ENCODE measurements at places on chromosomes 3 and 15.
A peak's percentile ranks its signal among the peaks of the same experiment; 100 is the strongest.

GRCh38 chr15:100050877-100051786, 290.6 kb downstream of the ADAMTS17 start:
- DNase-seq, result no peak

DNA sequence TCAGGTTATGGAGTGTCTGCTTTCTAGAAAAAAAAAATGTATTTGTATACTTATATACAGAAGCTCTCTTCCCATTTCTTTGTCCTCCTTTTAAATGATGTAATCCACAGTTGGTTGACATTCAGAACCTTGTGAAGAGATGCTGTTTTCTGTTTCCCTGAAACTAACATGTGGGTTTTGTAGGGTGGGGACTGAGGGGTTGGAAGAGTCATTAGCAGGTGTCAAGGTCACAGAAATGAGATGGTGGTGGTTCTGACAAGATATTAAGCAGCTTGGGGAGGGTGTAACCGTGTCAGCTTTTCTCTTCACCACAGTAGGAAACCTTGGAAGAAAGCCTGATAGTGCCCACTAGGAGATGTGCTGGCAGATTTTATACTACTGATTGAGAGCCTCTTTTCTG, 2.4 kb downstream of the RASA2 start:
- no peak for DNase-seq

DNA sequence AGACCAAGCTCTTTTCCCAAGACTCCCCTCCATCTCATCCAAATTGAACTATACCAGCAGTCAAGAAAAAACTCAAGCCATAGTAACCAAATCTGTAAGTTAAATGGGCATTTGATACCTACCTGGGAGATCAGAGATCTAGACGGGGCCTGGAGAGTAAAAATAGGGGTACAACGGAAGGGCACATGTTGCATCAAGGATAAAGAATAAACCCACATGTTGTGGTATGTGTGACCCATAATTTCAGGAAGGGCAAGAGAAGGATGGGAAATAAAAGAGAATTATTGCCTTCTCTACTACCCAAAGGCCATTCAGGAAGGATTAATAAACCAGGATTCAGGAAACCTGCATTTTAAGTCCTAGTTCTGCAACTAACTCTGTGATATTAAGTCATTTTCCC, 1.5 kb downstream of the TEX55 start:
- DNase-seq, result no peak

DNA sequence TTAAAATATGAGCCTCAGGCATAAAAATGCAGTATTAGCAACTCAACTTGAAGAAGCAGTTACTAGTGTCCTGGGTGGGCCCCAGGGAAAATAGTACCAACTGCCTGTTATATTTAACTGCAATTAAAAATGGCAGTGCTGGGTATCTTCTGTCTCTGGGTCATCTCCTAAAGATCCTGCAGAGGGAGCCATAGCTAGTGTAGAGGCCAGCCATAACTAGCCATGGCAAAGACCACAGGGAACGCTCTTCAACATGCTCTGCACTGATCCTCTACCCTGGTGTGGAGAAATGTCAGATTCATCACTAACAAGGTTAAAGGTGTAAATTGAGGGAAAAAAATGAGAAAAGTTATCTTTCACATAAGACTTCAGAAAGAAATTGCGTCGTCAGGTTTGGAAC, 181.3 kb downstream of the SNRPN start:
- DNase-seq, result no peak

GRCh38 chr15:99447497-99448371, 118.0 kb upstream of the MEF2A start:
- DNase-seq, result peak; percentile 39

DNA sequence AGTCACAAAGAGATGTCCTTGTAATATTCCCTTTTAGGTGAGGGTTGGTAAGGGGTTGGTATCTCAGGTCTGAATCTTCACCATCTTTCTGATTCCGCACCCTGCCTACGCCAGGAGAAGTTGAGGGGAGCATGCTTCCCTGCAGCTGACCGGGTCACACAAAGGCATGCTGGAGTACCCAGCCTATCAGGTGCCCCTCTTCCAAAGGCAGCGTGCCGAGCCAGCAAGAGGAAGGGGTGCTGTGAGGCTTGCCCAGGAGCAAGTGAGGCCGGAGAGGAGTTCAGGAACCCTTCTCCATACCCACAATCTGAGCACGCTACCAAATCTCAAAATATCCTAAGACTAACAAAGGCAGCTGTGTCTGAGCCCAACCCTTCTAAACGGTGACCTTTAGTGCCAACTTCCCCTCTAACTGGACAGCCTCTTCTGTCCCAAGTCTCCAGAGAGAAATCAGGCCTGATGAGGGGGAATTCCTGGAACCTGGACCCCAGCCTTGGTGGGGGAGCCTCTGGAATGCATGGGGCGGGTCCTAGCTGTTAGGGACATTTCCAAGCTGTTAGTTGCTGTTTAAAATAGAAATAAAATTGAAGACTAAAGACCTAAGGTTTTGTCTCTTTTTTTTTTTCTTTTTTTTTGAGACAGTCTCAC, 19.8 kb downstream of the TYRO3 start:
- DNase-seq, result no peak

GRCh38 chr3:142782616-142783015, 58.8 kb downstream of the TRPC1 start:
- DNase-seq, result no peak

DNA sequence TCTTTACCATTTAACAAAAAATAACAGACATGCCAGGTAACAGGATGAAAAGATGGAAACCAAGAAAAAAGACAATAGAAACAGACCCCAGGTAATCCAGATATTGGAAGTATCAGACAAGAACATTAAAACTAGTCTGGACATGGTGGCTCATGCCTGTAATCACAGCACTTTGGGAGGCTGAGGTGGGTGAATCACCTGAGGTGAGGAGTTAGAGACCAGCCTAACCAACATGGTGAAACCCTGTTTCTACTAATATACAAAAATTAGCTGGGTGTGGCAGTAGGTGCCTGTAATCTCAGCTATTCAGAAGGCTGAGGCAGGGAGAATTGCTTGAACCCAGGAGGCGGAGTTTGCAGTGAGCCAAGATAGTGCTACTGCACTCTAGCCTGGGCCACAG, 40.6 kb downstream of the ACAD9 start:
- no peak for DNase-seq

DNA sequence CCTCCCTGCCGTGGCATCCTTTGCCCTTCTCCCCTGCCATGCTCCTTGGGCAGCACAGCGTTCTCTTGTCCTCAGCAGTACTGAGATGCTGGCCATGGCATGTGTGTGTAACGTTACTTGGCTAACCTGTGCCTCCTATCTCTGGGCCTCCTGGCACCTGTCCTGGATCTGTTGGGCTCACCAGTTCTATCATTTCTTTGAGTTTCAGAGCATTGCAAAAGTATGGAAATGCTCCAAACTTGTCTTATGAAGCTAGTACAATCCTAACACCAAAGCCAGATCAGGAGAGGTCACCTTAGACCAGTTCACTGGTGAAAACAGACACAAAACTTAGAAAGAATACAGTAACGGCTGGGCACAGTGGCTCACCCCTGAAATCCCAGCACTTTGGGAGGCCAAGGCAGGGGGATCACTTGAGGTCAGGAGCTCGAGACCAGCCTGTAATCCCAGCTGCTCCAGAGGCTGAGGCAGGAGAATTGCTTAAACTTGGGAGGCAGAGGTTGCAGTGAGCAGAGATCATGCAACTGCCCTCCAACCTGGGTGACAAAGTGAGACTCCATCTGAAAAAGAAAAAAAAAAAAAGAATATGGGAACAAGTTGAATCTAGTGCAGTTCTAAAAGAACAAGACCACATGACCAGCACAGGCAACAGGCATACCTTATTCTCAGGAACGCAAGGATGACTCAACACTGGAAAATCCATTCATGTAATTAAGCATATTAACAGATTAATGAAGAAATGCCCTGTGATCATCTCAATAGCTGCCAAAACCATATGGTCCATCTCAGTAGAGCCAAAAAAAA, 62.4 kb upstream of the TRPM1 start:
- DNase-seq, result peak; percentile 94

DNA sequence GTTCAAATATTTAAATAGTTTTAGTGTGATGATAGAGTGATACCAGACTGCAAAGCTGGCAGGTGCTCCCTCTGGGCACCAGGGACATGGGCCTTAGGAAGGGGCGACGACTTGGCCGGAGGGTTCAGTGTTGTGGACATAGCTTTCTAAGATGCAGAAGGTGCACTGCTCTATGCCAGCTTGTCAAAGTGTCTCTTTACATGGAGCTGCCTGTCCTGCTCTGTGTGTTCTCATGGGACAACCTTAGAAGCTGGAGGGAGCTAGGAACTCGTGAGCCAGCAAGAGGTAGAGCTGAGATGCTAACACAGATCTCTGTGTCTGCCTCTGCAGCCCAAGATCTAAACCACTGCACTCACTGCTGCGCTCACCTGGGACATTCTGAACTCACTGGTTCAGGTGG, 77.8 kb downstream of the SENP2 start:
- no peak for DNase-seq

GRCh38 chr3:155354658-155355057, 61.2 kb upstream of the STRIT1 start:
- DNase-seq, result peak; percentile 76

- DNase-seq, result no peak
Measured at GRCh38 chr3:66538390-66538789, 37.6 kb upstream of the LRIG1 start.

DNA sequence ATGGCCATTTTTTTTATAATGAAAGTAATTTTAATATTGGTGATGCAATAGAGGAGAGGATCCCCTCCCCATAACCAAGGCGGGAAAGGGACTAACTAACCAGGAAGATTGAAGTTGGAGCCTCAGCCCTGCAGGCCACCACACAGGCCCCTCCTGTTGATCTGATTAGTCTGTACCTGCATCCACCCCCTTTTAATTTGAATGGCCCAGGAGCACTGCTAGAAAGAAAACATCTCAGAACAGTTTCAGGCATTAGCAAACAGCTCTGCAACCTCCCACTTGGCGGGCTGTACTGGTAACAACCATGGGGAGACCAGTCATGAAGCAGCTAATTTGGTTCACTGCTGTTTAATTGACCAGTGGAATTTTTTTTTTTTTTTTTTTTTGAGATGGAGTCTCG, 10.3 kb downstream of the CAV3 start:
- no peak for DNase-seq

GRCh38 chr15:65841121-65841930, 28.0 kb upstream of the RAB11A start:
- peak; percentile 35 for DNase-seq

DNA sequence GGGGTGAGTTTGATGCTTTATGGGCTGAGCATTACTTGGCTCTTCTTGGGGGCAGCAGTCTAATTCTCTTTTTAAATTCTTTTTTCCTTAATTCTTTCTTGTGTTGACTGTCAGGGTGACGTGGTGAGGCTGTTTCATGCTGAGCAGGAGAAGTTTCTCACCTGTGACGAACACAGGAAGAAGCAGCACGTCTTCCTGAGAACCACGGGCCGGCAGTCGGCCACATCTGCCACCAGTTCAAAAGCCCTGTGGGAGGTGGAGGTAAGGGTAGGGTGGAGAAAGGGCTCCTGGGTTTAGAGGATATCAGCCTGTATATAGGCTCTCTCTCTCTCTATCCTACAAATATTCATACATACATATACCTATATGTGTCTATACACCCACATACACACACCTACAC, 152.3 kb downstream of the ITPR1 start:
- DNase-seq, result no peak

- no peak for DNase-seq
Measured at GRCh38 chr3:141485641-141486495, 959 bp upstream of the RASA2 start.

DNA sequence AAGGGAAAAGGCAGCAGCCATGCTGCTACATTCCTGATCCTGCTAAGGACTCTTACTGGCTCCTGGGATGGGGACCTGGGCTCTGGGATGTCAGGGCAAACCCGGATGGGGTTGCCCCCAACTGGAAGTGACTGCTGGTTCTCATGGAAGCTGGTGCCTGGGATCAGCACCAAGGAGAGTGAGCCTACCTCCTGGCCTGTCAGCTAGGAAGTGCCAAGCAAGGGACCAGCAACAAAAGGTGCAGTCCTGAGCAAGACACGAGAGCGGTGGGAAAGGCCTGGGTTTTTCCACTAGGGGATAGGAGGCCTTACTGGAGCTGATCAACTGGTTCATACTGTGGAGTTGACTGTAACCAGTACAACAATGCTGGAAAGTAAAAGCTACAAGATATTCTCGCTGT, 47.9 kb upstream of the SYNM start:
- no peak for DNase-seq

GRCh38 chr3:131630097-131630496, 127.3 kb upstream of the MRPL3 start:
- no peak for DNase-seq

DNA sequence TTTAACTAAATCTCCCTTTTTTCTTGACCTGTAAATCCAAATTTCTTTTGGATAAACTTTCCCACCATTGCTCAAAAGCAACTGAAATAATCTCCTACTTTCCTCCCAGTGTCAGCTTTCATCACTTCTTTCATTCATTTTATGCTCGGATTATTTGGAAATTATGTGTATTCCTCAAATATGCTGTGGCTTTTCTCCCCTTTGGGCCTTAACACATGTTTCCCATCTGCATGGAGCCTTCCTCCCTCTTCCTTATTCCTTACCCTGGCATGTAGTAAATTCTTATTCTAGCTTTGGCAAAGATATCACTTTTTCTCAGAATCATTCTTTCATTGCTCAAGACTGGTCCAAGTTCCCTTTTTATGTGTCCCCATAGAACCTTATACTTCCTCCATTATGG, 41.8 kb upstream of the TUSC7 start:
- no peak for DNase-seq

- no peak for DNase-seq
Measured at GRCh38 chr3:30538791-30539190, 67.6 kb upstream of the TGFBR2 start.

GRCh38 chr3:16550305-16550675, 36.8 kb upstream of the RFTN1 start:
- DNase-seq, result peak; percentile 59

DNA sequence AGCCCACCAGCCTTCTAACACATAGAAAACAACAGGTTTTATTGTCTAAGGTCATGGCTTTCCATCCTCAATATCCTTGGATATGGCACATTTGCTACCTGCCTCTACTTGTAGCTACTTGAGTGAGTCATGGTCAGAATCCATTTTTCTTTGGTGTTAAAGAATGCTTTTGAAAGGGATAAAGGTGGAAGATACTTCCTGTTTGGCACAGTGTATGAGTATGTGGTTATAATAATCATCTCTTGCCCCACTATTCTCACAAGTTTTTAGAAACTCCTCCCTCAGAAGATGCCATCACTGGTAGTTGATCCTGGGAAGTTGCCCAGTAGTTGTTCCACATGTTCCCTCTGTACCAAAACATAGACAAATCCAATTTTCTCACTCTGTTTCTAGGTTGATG, 508.6 kb upstream of the IL12A start:
- DNase-seq, result no peak

DNA sequence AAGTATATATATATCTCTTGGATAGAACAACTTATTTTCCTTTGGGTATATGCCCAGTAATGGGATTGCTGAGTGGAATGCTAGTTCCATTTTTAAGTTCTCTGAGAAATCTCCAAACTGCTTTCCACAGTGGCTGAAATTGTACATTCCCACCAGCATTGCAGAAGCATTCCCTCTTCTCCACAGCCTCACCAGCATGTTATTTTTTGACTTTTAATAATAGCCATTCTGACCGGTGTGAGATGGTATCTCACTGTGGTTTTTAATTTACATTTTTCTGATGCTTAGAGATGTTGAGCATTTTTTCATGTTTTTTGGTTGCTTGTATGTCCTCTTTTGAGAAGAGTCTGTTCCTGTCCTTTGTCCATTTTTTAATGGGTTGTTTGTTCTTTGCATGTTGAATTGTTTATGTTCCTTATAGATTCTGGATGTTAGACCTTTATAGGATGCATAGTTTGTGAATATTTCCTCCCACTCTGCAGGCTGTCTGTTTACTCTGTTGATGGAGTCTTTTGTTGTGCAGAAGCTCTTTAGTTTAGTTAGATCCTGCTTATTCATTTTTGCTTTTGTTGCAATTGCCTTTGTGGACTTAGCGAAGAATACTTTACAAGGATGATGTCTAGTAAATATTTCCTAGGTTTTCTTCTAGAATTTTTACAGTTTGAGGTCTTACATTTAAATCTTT, 82.7 kb upstream of the NR2F2 start:
- DNase-seq, result no peak
